ENCODE measurements at places on chromosomes 7 and 10.

DNA sequence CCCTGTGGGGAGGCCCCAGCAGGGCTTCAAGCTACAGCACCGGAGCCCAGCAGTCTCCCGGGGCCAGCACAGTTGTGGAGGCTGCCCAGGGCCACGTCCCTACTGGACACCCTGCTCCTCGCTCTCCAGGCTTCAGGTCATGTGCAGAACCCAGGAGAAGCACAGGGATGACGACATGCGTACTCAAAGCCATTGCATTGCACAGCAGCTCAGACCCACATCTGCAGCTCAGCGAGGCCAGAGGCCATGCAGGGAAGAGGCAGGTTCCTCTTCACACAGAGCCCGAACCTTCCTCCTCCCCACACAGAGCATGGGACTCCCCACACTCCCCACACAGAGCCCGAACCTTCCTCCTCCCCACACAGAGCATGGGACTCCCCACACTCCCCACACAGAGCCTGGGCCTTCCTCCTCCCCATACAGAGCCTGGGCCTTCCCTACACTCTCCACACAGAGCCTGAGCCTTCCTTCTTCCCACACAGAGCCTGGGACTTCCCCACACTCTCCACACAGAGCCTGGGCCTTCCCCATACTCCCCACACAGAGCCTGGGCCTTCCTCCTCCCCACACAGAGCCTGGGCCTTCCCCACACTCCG lies 12.3 kb downstream of the CFAP46 start:
- no peak for DNase-seq

DNA sequence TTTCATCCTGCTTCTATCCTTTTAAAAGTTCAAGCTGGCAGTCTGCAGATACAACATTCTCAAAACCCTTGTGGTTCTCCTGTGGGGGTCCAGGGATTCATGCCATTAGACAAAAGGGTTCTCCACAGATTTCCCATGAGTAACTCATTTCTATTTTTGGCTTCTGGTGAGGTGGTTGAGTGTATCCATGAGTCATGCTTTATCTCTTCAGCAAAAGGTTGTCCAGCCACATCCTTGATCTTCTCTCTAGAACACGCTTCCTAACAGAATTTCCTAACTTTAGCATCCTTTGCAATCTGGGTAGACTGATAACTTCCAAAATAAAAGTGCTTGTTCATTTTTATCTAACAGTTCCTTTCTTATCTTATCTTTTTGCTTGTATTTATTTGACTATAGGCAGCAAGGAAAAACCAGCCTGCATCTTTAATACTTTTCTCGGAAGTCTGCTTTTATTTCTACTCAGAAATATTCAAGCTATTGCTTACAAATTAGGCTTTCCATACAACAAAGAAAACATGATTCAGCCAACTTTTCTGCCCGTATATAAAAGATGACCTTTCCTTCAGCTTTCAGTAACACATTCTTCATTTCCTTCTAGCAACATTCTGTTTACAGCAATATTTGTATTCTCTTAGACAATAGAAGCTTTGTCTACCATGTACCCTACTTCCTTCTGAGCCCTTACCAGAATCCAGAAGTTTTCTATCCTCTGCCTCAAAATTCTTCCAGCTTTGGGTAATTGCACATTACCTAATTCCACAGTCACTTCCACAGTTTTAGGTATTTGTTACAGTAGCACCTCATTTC lies 79.3 kb upstream of the IL6 start:
- peak; percentile 35 for DNase-seq

- DNase-seq, result peak; percentile 61
Observed at GRCh38 chr7:137399827-137400823, 56.6 kb upstream of the PTN start.

DNA sequence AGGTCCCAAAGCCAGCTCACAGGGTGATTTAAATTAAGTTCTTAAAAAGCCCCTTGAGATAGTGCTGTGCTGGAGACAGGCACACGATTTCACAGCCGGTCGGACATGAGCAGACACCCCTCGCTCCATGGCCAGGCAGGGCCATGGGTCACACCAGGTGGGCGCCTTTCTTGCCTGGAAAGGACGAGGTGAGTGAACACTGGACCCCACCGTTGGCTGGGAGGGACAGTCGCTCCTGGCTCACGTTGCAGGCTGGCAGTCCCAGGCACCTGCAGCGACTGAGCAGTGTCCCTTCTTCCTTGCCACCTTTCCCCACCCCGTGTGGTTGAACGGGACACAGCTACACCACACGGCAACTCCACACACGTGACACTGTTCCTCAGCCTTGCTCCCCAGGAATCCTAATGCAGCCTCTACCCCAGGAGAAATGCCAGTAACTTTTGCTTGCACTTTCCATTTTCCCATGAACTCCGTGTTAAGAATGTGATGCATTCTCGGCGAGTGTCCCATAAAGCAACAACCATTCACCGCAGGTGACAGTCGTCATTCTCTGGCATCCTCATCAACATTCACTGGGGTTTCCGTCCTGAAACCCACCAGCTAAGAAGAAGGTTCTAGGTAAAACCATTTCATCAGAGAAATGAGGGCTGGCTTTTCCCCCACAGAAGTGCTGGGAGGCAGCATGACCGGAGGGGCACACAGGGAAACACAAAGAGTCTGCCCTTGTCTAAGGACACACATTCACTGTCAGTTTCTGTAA lies 217.4 kb downstream of the ZMYND11 start:
- DNase-seq, result no peak

GRCh38 chr7:81707196-81707595 lies 62.7 kb downstream of the HGF start:
- DNase-seq, result no peak

Data from AG20443 (cell line).